Activated CD4-positive, alpha-beta memory T cell treated with anti-CD3 and anti-CD28 coated beads, Interleukin-2, amount 10 ng/mL, durations not matched to agents 7 days and 5 days (primary cell): ENCODE measurements at places on chromosomes 5 and 9. TPM values are rescaled to one million over a fixed set of nuclear protein-coding genes. Genes with fewer than 3 reads are reported as not detected.
A peak's percentile ranks its signal among the peaks of the same experiment; 100 is the strongest.

The PAPPA gene
- not detected for total RNA-seq

The CNTFR gene
- not detected for total RNA-seq

The WNK2 gene
- total RNA-seq: 0.05 TPM

The LHFPL2 gene
- total RNA-seq: 0.30 TPM

The PCDH1 gene
- total RNA-seq: not detected

The NXNL2 gene
- total RNA-seq: not detected

The FOXD4L3 gene
- total RNA-seq: not detected

DNA sequence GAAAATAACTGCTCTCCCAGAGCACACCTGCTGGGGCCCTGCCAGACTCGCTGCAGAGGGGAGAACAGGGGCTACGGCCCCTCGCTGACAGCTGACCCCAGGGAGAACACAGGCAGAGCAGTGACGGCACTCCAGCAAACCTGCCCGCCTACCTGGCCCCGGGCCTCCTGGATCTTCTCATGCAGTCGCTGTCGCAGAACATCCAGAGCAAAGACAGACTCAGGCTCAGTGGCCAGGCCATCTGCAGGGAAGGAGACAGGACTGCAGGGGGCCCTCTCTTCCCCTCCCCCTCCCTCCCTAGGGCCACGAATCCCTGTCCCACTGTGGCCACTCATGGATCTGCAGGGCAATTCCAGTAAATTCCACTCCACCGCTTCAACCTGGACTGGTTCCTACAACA lies 2.4 kb downstream of the SURF6 start:
- H3K27ac ChIP-seq: no peak overlapping the region
- H3K4me3 ChIP-seq: no peak overlapping the region
- peaks cover 31% of the 10 kb centered on the region for H3K4me1 ChIP-seq
- DNase-seq: no peak
- H3K36me3 ChIP-seq: peaks cover 53% of the 10 kb centered on the region

GRCh38 chr5:8905021-8905420 lies 640.9 kb downstream of the SEMA5A start:
- no peak overlapping the region for H3K4me3 ChIP-seq
- no peak for DNase-seq
- no peaks in the 10 kb centered on the region for H3K27me3 ChIP-seq
- H3K36me3 ChIP-seq: no peaks in the 10 kb centered on the region

GRCh38 chr9:18074041-18074440 lies 399.9 kb upstream of the ADAMTSL1 start:
- H3K4me3 ChIP-seq: no peak overlapping the region
- DNase-seq: no peak
- no peaks in the 10 kb centered on the region for H3K27me3 ChIP-seq
- H3K27ac ChIP-seq: no peak overlapping the region

DNA sequence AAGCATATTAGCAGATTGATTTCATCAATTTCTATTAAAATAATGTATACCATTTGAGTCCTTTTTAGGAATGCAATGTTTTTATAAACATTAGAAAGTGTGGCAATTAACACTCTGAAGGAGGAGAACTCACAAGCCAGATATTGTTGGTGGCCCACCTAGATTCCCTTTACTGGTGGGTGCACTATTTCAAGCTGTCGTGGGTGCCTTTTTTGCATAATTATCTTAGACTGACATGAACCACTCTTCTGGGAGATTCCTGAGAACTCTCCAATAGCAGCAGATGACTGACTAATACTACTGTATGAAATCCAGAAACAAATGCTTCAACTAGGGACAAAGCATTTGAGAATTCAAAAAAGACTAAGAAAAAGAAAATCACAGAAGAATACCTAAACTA lies 526.0 kb downstream of the CDH18 start:
- H3K27me3 ChIP-seq: no peaks in the 10 kb centered on the region
- no peak for DNase-seq
- no peaks in the 10 kb centered on the region for H3K4me1 ChIP-seq
- no peak overlapping the region for H3K27ac ChIP-seq
- no peak overlapping the region for H3K4me3 ChIP-seq

GRCh38 chr5:9765419-9766140 lies 135.4 kb upstream of the TAS2R1 start:
- H3K27me3 ChIP-seq: no peaks in the 10 kb centered on the region
- no peak for DNase-seq
- no peaks in the 10 kb centered on the region for H3K4me1 ChIP-seq

GRCh38 chr5:78795757-78796156 lies 147.2 kb upstream of the LHFPL2 start:
- no peak for DNase-seq
- no peak overlapping the region for H3K27ac ChIP-seq
- peaks cover 13% of the 10 kb centered on the region for H3K36me3 ChIP-seq
- H3K27me3 ChIP-seq: no peaks in the 10 kb centered on the region
- no peak overlapping the region for H3K4me3 ChIP-seq
- H3K4me1 ChIP-seq: peaks cover 13% of the 10 kb centered on the region

DNA sequence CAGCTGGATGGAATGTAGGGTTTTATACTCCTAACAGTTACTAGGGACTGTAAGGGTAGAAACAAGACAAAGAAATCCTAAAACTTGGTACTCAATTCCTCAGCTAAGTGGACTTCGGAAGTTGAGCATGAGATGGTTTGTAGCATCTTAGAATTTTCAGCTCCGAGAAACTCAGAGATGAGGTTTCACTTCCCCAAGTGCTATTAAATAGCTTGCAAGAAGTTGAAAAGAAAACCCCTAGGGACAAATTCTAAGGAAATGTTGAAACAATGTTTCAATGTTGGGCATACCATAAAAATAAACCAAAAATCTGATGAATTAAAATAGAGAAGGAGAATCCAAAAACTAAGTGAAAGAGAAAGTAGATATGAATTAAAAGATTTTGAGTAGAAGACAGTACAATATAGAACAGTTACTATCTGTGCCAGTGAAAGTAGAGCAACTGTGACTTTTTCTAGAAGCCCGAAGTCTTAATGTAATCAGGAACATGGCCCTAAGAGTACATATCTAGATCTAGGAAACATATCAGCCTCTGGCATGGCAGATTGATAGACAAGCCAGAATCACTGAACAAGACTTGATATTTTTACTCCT lies 308.6 kb upstream of the RGMB start:
- H3K4me1 ChIP-seq: no peaks in the 10 kb centered on the region
- H3K36me3 ChIP-seq: no peaks in the 10 kb centered on the region
- DNase-seq: no peak
- H3K4me3 ChIP-seq: no peak overlapping the region

DNA sequence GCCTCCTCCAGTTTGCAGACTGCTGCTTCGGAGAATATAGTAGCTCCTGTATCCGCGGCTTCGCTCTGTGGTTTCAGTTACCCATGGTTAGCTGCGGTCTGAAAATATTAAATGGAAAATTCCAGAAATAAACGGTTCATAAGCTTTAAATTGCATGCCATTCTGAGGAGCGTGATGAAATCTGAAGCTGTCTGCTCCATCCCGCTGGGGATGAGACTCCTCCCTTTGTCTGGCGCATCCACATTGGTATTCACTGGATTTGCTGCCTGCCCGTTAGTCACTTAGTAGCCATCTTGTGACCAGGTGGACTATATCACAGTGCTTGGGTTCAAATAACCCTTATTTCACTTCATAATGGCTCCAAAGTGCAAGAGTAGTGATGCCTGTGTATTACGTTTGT lies 36.3 kb downstream of the MSX2 start:
- H3K27ac ChIP-seq: no peak overlapping the region
- H3K36me3 ChIP-seq: no peaks in the 10 kb centered on the region
- no peak for DNase-seq
- H3K27me3 ChIP-seq: no peaks in the 10 kb centered on the region

- H3K27ac ChIP-seq: peak overlapping the region; percentile 15
- peak overlapping the region; percentile 34 for H3K4me3 ChIP-seq
- DNase-seq: no peak
- H3K4me1 ChIP-seq: peaks cover 27% of the 10 kb centered on the region
- H3K36me3 ChIP-seq: peaks cover 19% of the 10 kb centered on the region
Measured at GRCh38 chr9:129801504-129801903, 1.5 kb upstream of the TOR1B start.

DNA sequence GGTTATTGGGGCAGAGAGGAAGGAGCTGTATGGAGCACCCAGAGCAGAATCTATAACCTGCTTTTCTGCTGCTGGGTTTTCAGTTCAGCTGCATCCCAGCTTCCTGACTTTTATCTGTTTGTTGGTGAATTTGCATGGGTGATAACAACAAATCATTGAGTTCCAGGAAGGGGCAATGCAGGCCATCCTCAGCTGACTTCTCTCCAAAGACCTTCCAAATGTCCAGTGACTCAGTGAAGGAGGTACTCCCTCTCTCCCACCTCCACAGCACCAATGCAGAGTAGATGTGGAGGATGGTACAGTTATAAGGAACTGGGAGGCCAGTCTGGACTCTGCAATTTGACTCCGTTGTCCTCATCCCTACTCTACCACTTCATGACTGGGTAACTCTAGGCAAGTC lies 1.6 kb upstream of the TXN start:
- H3K4me3 ChIP-seq: peak overlapping the region; percentile 87
- H3K27me3 ChIP-seq: no peaks in the 10 kb centered on the region
- DNase-seq: no peak
- H3K36me3 ChIP-seq: peaks cover 18% of the 10 kb centered on the region
- H3K27ac ChIP-seq: peak overlapping the region; percentile 96

DNA sequence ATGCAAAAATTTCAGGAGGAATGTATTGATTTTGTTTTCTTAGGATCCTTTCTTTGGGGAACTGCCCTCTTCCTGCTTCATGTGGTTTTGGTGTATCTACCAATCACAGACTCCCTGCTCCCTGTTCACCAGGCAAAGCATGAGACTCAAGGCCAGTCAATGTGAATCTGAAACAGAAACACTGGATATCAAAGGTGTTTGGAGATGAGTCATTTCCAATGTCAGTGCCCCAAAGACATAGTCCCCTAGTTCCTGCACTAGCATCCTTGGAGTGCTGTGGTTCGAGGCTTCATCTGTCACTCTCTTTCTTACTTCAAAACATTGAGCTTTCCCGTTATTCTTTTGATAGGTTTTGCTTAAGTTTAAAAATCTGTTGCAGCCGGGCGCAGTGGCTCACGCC lies 8.1 kb downstream of the PPP3R2 start:
- DNase-seq: peak; percentile 27
- no peak overlapping the region for H3K4me3 ChIP-seq
- H3K4me1 ChIP-seq: peaks cover 19% of the 10 kb centered on the region
- H3K36me3 ChIP-seq: no peaks in the 10 kb centered on the region
- H3K27me3 ChIP-seq: no peaks in the 10 kb centered on the region

GRCh38 chr9:79695531-79696175 lies 123.9 kb downstream of the TLE4 start:
- no peaks in the 10 kb centered on the region for H3K27me3 ChIP-seq
- peaks cover 30% of the 10 kb centered on the region for H3K4me1 ChIP-seq
- H3K4me3 ChIP-seq: no peak overlapping the region
- peak; percentile 51 for DNase-seq
- peaks cover 6% of the 10 kb centered on the region for H3K36me3 ChIP-seq
- no peak overlapping the region for H3K27ac ChIP-seq

DNA sequence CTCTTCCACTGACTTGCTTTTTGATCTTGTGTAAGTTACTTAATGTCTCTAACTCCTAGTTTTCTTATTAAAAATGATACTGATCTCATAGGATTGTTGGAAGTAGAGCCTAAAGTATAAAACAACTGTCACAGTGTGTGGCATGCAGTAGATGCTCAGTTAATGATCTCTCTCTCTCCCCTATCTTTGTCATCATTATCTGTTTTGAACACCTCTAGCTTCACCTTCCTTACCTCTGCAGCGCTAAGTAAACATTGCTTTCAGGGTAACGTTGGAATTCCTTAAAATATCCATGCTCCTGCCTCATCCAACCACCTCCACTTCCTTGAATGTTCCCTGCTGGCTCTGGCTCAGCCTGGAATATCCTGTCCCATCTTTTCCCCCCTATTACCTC lies 110.4 kb downstream of the RGS3 start:
- no peaks in the 10 kb centered on the region for H3K36me3 ChIP-seq
- DNase-seq: no peak
- H3K27me3 ChIP-seq: no peaks in the 10 kb centered on the region
- H3K4me1 ChIP-seq: peaks cover 28% of the 10 kb centered on the region
- H3K4me3 ChIP-seq: no peak overlapping the region

DNA sequence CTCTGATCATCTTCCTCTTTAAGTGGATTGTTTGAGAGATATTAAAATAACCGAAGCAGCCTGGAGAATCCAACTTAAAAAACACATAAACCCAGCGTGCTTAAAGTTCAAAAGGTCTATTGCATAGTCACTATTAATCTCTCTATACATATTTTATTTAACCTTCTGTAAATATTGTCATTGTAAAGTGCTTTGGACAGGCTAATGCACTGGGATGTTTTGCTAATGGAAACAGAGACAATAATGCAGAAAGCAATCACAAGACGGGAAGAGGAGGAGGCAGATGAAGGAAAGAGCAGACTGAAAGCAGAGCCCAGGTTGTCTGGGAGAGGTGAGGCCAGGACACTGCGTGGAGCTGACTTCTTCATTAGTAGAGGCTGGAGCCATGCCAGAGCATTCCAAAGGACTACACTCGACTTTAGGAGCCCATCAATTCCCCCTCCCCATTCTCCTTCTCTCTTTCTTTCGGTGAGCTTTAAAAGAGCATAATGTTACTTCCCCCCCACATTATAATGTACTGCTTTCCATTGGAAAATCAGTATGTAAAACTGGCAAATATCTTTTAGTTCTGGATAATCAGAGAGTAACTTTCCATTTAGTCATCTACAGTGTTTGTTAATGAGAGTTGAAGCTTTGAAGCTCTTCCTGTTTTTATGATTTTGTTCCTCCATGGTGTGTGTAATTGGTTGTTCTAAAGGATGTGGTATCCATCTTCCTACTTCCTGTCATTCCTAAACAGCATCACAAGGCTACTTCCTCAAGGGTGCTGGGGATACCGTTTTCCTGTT lies 307.3 kb upstream of the MPDZ start:
- H3K27ac ChIP-seq: no peak overlapping the region
- H3K36me3 ChIP-seq: no peaks in the 10 kb centered on the region
- H3K27me3 ChIP-seq: no peaks in the 10 kb centered on the region
- no peak for DNase-seq
- H3K4me1 ChIP-seq: no peaks in the 10 kb centered on the region

DNA sequence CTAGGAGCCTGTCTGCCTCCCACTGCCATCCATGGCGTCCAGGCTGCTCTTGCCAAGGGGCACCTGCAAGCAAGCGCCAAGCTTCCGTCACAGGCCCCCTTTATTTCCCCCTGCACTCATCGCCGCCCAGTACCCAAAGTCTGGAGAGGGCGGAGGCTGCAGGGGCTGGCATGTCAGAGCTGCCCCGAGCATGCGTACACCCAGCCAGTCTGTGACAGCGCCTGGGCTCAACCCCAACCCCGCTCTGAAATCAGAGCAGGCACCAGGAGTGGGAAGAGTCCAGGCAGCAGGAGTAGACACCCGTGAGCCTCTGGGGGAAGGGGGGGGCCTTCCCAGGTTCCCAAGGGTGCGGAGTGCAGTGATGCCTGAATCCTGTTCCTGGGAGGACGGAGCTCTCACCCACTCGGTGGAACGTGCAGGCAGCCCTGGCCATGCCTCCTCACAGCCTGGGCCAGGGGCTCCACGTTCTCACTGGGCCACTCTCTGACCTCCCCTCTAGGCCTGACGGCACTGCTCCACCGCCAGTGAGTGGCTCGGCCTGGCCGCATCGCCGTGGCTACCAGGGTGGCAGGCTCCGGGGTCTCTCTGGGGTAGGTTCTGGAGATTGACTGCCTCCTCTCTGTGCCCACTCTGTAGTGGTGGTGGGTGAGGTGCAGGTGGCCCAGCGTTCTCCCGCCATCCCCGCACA lies 469.0 kb downstream of the CDH9 start:
- H3K4me1 ChIP-seq: no peaks in the 10 kb centered on the region
- no peak overlapping the region for H3K27ac ChIP-seq
- no peaks in the 10 kb centered on the region for H3K36me3 ChIP-seq
- DNase-seq: no peak

GRCh38 chr5:10262121-10262774 lies 12.2 kb downstream of the CCT5 start:
- peaks cover 16% of the 10 kb centered on the region for H3K4me1 ChIP-seq
- no peaks in the 10 kb centered on the region for H3K27me3 ChIP-seq
- peaks cover 85% of the 10 kb centered on the region for H3K36me3 ChIP-seq
- H3K4me3 ChIP-seq: no peak overlapping the region
